ENCODE measurements at places on chromosomes 11 and 22. TPM values are rescaled to one million over a fixed set of nuclear protein-coding genes. Genes with fewer than 3 reads are reported as not detected.
A peak's percentile ranks its signal among the peaks of the same experiment; 100 is the strongest.

DNA sequence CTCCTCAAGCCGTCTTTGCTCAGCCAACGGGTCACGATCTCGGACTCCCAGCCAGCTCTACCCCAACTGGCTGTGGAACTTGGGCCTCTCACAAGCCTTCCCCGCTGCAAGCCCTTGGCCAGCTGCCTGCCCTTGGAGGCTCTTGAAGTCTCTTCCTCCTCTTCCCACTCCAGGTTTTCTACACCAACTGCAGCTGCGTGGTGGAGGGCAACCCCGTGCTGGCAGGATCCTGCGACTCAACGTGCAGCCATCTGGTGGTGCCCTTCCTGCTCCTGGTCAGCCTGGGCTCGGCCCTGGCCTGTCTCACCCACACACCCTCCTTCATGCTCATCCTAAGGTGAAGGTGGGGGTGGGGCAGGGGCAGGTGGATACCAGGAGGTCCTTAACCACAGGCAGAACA, 40.5 kb upstream of the TPBGL start:
- DNase-seq = peak; percentile 42

DNA sequence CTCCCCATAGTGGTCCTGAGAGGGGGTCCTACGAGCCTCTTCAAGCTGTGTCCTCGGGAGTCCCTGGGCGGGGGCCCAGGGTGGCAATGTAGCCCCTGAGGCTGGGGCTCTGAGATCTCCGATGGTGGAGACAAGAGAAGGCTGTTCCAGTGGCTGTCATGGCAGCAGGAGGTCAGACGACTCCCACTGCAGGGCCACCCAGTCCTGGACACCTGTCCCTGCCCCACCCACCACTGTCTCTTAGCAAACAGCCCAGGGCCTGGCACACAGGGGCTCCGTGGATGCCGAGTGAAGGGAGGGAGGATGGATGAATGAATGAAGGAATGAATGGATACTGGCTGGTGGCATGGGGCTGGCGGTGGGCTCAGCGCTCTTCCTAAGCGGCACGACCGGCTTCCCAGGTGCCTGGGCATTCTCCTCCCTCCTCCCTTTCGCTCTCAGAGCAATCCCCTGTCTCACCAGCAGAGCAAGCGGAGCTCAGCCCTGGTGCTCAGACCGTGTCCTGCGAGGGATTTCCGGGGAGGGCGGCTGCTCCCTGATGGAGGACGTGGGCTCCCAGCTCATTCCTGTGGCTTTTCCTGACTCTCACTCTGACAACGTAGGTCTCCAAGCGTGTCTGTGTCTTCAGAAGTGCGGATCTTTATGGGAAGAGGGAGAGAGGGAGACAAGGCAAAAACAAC, 1272.6 kb downstream of the BRD1 start:
- peak; percentile 95 for DNase-seq

Gene DEPDC7
- 6.2 TPM for total RNA-seq

GRCh38 chr22:46673662-46674236, 53.6 kb downstream of the GRAMD4 start:
- DNase-seq = peak; percentile 73

DNA sequence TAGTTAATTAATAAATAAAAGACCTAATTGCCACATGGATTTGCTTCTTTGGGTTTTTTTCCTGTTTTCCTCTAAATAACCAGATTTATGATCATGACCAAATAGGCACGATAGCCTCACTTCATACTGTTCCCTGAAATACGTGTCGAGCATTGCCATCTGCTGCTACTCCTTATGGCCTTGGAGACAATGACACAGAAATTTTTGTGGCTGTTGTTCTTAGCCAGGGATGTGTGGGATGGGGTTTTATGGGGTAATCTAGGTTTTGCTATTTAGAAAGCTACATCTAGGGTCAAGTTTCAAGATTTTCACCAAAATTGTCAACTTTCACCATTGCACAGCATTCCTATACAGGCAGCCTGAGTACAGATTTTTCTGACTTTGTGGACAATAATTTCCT, 145.2 kb downstream of the DBX1 start:
- DNase-seq = no peak

- DNase-seq = no peak
These were observed 7.9 kb downstream of the TIGD3 start for GRCh38 chr11:65362320-65362931.

Measured in H7 (cell line).